ENCODE measurements at places on chromosomes 1 and 21. TPM values are rescaled to one million over a fixed set of nuclear protein-coding genes. Genes with fewer than 3 reads are reported as not detected.
A peak's percentile ranks its signal among the peaks of the same experiment; 100 is the strongest.

The RUNX3 gene
- 1.0 TPM for total RNA-seq

- no peak overlapping the region for H3K27ac ChIP-seq
- no peaks in the 10 kb centered on the region for H3K36me3 ChIP-seq
- H3K4me1 ChIP-seq, result no peaks in the 10 kb centered on the region
- H3K27me3 ChIP-seq, result no peaks in the 10 kb centered on the region
Observed at GRCh38 chr1:172254521-172255222, 165.8 kb upstream of the C1orf105 start.

DNA sequence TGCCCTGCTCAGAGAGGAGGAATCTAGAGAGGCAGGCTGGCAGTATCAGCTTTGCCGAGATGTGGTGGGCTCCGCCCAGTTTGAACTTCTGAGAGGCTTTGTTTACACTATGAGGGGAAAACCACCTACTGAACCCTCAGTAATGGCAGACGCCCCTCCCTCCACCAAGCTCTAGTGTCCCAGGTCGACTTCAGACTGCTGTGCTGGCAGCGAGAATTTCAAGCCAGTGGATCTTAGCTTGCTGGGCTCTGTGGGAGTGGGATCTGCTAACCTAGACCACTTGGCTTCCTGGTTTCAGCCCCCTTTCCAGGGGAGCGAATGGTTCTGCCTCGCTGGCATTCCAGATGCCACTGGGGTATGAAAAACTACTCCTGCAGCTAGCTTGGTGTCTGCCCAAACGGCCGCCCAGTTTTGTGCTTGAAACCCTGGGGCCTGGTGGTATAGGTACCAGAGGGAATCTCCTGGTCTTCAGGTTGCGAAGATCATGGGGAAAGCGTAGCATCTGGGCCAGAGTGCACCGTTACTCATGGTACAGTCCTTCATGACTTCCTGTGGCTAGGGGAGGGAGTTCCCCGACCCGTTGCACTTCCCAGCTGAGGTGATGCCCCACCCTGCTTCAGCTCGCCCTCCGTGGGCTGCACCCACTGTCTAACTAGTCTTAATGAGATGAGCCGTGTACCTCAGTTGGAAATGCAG is 43.6 kb downstream of the C21orf91 start:
- H3K4me3 ChIP-seq, result no peak overlapping the region
- H3K27me3 ChIP-seq, result no peaks in the 10 kb centered on the region
- H3K4me1 ChIP-seq, result no peaks in the 10 kb centered on the region
- no peak for DNase-seq
- no peak overlapping the region for H3K27ac ChIP-seq

DNA sequence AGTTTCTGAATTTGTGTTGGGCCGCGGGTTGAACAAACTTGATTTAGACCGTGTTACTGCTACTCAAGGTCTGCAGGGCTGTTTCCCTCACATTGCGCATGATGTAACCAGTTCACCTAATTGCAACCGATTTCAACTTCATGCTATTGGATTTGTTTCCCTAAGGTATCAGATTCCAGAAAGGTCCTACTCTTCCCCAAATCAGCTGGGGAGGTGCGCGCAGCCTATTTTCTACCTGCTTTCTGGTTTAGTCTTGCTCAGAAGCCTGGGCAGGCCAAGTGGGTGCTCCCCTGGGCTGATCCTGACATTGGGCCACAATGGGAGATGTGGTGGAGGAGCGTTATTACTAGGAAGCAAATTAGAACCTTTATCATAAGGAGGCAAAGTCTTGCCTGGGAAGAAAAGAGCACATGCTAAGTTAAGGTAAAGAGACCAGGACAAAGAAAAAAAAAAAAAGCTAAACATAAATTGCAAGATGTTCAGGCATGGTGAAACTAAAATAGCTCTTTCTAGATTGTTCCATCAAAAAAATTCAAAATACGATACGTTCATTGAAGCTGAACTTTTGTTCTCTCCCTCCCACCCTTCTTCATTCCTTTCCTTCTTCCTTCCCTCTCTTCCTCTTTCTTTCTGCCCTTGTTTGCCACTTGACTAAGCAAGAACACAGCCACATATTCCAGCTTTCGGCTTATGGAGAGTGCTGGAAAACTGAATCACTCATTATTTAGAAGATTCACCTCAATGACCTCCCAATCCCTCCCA is 28.8 kb upstream of the TARBP1 start:
- peaks cover 10% of the 10 kb centered on the region for H3K4me1 ChIP-seq
- no peak for DNase-seq
- H3K36me3 ChIP-seq, result no peaks in the 10 kb centered on the region
- H3K27ac ChIP-seq, result no peak overlapping the region
- no peaks in the 10 kb centered on the region for H3K27me3 ChIP-seq
- H3K4me3 ChIP-seq, result no peak overlapping the region

- no peaks in the 10 kb centered on the region for H3K36me3 ChIP-seq
- no peaks in the 10 kb centered on the region for H3K27me3 ChIP-seq
- DNase-seq, result no peak
- no peak overlapping the region for H3K27ac ChIP-seq
Observed at GRCh38 chr1:165883056-165883455, 55.6 kb downstream of the UCK2 start.

The DISP3 gene
- not detected for total RNA-seq

The KRTAP7-1 gene
- not detected for total RNA-seq

The ADGRB2 gene
- 5.9 TPM for total RNA-seq

DNA sequence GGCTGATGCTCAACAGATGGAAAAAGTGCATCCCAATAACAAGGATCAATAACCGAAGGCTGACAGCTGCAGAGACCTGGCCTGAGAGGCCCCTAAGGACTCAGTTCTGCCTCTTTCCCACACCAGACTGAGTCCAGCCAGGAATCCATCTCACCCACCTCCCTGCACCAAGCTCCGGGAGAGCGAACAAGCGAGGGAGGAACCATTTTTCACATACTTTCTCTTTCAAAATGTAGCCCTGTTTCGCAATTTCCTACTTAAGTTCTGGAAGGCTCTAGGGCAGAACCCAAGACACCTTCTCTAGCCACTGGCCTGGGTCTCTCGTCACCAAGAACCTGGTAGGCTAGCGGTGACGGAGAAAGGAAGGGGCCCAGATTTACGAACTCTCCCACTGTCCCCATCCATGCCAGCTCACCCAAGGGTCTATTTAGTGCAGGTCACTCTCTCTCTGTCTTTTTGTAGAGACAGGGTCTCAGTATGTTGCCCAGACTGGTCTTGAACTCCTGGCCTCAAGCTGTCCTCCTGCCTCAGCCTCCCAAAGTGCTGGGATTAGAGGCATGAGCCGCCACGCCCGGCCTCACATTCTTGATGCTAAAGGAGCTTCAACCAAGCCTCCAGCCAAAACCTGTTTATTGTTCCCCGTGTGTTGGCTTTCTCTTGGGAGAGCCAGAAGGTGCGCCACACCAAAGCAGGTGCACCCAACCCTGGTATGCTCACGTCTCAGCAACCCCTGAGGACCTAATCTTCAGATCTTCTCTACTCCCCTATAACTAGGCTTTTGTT is 10.9 kb upstream of the GNL2 start:
- no peak overlapping the region for H3K4me3 ChIP-seq
- no peaks in the 10 kb centered on the region for H3K4me1 ChIP-seq
- no peaks in the 10 kb centered on the region for H3K27me3 ChIP-seq
- no peak for DNase-seq
- H3K36me3 ChIP-seq, result no peaks in the 10 kb centered on the region
- no peak overlapping the region for H3K27ac ChIP-seq

- H3K27me3 ChIP-seq, result no peaks in the 10 kb centered on the region
- H3K36me3 ChIP-seq, result no peaks in the 10 kb centered on the region
- DNase-seq, result no peak
- no peak overlapping the region for H3K27ac ChIP-seq
- H3K4me3 ChIP-seq, result no peak overlapping the region
Observed at GRCh38 chr1:41758500-41758899, 160.2 kb downstream of the HIVEP3 start.

GRCh38 chr1:27380224-27380623 is 2.9 kb downstream of the CD164L2 start:
- DNase-seq, result no peak
- peaks cover 25% of the 10 kb centered on the region for H3K4me1 ChIP-seq
- H3K27ac ChIP-seq, result no peak overlapping the region
- H3K27me3 ChIP-seq, result peaks cover 6% of the 10 kb centered on the region
- H3K4me3 ChIP-seq, result no peak overlapping the region

DNA sequence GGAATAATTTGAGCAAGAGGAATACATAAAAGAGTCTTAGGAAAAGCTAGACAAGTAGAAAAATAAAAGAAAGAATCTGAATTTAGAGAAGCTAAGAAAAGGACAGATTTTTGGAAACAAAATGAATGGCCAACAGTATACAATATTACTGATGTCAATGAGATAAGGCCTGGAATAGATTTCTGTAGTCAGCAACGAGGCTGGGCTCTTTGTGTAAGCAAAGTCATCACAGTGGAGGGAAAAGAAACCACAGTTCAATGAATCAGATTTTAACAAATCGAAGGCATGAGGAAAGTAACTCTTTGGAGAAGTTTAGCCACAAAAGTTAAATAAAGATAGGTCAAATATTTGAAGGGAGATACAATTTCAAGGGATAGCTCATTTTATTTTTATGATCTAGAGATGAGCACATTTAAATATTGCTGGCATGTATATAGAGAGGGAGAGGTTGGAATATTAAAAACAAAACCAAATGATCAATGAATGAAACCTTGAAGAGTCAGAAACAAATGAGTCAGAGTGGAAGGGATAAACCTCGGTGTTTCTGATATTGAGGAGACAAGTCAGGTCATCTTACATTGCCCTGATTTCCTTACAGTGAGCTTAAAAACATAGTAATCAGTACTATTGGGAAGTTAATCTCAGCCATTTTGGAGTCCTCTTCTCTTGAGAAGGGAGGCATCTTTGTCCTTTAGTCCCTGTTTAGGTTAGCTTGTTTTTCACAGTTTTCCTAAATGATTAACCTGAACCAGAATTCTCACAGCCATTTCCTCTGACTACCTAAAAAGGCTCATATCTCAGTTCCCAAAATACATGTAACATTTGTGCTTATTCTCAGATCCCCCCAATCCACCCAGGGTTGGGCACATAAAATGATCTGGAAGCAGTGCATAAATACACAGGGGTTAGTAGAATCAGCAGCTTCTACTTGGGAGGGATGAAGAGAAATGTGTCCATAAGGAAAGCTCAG is 620.0 kb upstream of the B3GALT2 start:
- H3K4me1 ChIP-seq, result no peaks in the 10 kb centered on the region
- H3K27ac ChIP-seq, result no peak overlapping the region
- no peaks in the 10 kb centered on the region for H3K36me3 ChIP-seq
- H3K4me3 ChIP-seq, result no peak overlapping the region
- no peaks in the 10 kb centered on the region for H3K27me3 ChIP-seq
- DNase-seq, result no peak

- peaks cover 89% of the 10 kb centered on the region for H3K4me1 ChIP-seq
- H3K4me3 ChIP-seq, result peak overlapping the region; percentile 13
- DNase-seq, result no peak
- H3K36me3 ChIP-seq, result no peaks in the 10 kb centered on the region
Observed at GRCh38 chr1:155008015-155008941, 5.7 kb downstream of the ZBTB7B start.

GRCh38 chr1:175341631-175342429 is 149.3 kb upstream of the KIAA0040 start:
- H3K4me3 ChIP-seq, result no peak overlapping the region
- DNase-seq, result no peak
- H3K27me3 ChIP-seq, result no peaks in the 10 kb centered on the region
- no peak overlapping the region for H3K27ac ChIP-seq
- H3K4me1 ChIP-seq, result no peaks in the 10 kb centered on the region

- DNase-seq, result no peak
- peaks cover 37% of the 10 kb centered on the region for H3K36me3 ChIP-seq
- H3K4me1 ChIP-seq, result no peaks in the 10 kb centered on the region
Observed at GRCh38 chr1:201955729-201956143, 433 bp downstream of the TIMM17A start.

DNA sequence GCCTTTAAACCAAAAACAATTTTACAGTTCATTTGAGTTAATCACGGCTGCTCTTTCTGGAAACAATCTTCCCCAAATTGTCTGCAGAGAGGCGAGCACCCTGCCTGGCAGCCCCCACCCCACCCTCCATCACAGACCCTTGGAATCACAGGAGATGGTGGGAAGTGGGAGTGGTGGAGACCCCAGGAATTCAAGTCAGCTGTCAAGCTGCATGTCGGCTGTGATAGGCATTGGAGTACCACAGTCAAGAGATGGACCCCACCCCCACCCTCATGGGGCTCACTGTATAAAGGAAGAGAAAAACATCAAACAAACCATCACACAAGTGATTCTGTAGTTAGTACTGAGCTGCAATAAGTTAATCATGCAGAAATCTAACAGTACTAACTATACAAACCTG is 360.4 kb downstream of the MATN1 start:
- H3K4me1 ChIP-seq, result no peaks in the 10 kb centered on the region
- H3K27ac ChIP-seq, result no peak overlapping the region
- H3K27me3 ChIP-seq, result no peaks in the 10 kb centered on the region
- H3K4me3 ChIP-seq, result no peak overlapping the region

GRCh38 chr1:207797229-207797973 is 45.5 kb downstream of the CD46 start:
- peak; percentile 95 for DNase-seq
- no peaks in the 10 kb centered on the region for H3K4me1 ChIP-seq
- no peaks in the 10 kb centered on the region for H3K36me3 ChIP-seq
- H3K4me3 ChIP-seq, result no peak overlapping the region

GRCh38 chr1:213371525-213371846 is 320.4 kb downstream of the RPS6KC1 start:
- H3K27me3 ChIP-seq, result no peaks in the 10 kb centered on the region
- H3K4me3 ChIP-seq, result no peak overlapping the region
- H3K27ac ChIP-seq, result no peak overlapping the region
- no peak for DNase-seq

GRCh38 chr1:20538227-20538626 is 14.1 kb upstream of the FAM43B start:
- no peaks in the 10 kb centered on the region for H3K4me1 ChIP-seq
- no peak overlapping the region for H3K27ac ChIP-seq
- no peak overlapping the region for H3K4me3 ChIP-seq
- no peaks in the 10 kb centered on the region for H3K27me3 ChIP-seq

DNA sequence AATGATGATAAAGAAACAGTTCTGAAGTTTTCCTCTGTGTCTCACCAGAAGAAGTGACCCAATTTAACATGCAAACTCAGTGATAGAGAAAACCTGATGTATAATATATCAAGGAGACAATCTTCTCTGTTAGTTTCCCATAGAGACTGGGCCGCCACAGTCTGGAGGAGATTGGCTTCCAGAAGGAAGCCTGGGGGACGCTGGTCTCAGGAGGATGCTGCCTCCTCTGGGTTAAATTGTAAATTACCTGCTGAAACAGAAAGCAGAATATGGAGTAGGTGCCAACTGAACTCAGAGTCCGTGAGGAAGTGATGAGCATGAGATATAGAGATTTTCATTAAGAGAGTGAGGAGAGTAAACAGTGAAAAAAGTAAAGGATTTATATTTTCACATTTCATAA is 15.8 kb downstream of the OR14I1 start:
- H3K4me3 ChIP-seq, result no peak overlapping the region
- DNase-seq, result no peak

GRCh38 chr1:63005812-63006211 is 221.9 kb downstream of the ATG4C start:
- no peak for DNase-seq
- no peaks in the 10 kb centered on the region for H3K4me1 ChIP-seq
- no peak overlapping the region for H3K4me3 ChIP-seq
- no peaks in the 10 kb centered on the region for H3K27me3 ChIP-seq
- no peak overlapping the region for H3K27ac ChIP-seq
